ENCODE measurements at places on chromosomes 16 and 17.

GRCh38 chr16:28298511-28298878 is 6.2 kb downstream of the SBK1 start:
- no peak overlapping the region for H3K4me3 ChIP-seq
- H3K27me3 ChIP-seq = peaks cover 7% of the 10 kb centered on the region
- no peak overlapping the region for H3K27ac ChIP-seq
- DNase-seq = no peak
- no peaks in the 10 kb centered on the region for H3K4me1 ChIP-seq
- H3K36me3 ChIP-seq = no peaks in the 10 kb centered on the region

DNA sequence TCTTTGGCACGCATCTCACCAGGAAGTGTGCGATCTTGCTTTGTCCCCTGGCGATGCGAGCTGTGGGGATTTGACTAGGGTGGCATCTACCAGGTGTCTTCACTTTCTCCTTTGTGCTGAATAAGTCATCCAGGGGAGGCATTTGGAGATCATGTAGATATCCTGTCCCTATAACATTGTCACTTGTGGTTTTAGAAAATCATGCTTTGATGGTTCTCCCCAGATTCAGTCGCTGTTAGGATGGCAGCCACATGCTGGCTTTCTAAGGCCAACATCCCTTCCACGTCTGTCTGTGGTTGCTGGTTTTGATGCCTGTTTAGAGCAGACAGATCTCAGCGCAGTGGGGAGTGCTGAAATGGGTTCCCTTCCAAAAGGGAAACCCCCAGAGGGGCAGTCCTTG is 2.5 kb downstream of the ADAD2 start:
- no peaks in the 10 kb centered on the region for H3K36me3 ChIP-seq
- H3K27ac ChIP-seq = no peak overlapping the region
- H3K27me3 ChIP-seq = peaks cover 24% of the 10 kb centered on the region
- DNase-seq = no peak
- H3K4me1 ChIP-seq = peaks cover 3% of the 10 kb centered on the region
- H3K4me3 ChIP-seq = no peak overlapping the region

GRCh38 chr16:66274335-66275110 is 92.0 kb upstream of the CDH5 start:
- H3K4me3 ChIP-seq = no peak overlapping the region
- no peak for DNase-seq
- no peaks in the 10 kb centered on the region for H3K27me3 ChIP-seq
- H3K36me3 ChIP-seq = peaks cover 2% of the 10 kb centered on the region
- H3K27ac ChIP-seq = peak overlapping the region; percentile 64

DNA sequence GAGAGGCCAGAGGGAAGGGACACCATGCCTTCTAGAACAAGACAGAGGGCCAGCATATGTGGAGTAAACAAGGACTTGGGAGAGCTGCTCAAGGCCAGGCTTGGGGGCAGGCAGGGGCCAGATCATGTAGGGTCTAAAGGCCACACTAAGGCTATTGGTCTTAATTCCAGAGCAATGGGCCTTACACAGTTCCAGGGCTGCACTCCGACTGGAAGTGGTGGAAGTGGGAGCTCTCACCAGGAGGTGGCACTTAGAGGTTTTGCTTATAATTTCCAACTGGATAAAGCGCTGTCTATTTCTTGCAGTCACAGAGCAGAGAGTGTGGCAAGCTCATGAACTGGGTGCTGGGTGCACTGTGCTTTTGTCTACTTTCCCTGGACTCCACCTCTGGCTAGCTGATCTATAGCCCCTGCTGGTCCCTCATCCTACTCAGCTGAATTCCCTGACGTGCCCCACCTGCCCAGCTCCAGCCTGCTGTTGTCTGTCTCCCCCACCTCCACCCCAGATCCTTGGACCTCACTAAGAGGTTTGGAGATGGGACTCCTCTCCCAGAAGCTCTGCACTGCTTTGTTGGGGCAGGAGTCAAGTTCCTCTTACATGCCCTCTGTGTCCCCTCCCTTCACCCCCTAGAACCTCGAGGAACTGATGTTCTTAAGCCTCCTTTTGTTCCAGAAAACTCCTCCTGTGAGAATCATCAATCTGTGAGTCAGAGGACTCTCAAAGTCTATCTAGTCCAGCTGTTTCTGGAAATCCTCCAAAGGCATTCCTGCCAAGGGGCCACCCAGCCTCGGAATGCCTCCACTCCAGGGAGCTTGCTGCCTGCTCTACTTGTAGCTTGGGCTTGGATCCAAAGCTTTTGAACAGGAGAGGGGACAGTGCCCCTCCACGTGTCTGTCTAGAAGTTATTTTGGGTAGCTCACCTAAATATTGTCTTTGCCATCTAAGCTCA is 48.1 kb upstream of the KSR1 start:
- no peak overlapping the region for H3K4me3 ChIP-seq
- H3K36me3 ChIP-seq = no peaks in the 10 kb centered on the region
- H3K4me1 ChIP-seq = peaks cover 31% of the 10 kb centered on the region
- H3K27me3 ChIP-seq = no peaks in the 10 kb centered on the region
- peak; percentile 78 for DNase-seq
- peak overlapping the region; percentile 86 for H3K27ac ChIP-seq
